ENCODE measurements at places on chromosomes 1 and 21.

GRCh38 chr1:84090447-84091245 is 53.4 kb upstream of the PRKACB start:
- no peak for DNase-seq

GRCh38 chr1:229714964-229715603 is 89.0 kb downstream of the URB2 start:
- DNase-seq: no peak

DNA sequence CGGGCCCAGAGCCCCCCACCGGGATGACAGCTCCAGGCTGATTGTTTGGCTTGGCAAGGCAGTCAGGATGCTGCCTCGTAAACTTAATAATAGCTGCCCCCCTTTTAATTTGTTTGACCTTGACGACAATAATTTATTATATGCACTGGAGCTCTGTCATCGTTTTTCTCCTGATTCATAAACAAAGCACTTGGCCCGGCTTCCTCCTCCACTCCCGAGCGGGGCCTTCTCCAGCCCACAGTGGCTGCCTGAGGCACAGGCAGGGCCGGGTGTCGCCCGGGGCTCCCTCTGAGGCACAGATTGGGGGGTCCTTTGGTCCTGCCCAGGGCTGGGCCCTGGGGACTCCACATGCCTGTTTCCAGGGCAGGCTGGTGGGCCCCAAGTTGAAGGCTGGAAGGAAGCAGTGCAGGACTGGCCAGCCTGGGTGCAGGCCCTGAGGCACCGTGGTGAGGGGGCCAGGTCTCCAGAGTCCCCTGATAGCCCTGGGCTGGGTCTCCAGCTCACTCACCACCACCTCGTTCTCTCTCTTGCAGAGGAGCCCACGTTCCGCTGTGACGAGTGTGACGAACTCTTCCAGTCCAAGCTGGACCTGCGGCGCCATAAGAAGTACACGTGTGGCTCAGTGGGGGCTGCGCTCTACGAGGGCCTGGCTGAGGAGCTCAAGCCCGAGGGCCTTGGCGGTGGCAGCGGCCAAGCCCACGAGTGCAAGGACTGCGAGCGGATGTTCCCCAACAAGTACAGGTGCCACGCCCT is 52.0 kb upstream of the ARHGEF16 start:
- DNase-seq: no peak

DNA sequence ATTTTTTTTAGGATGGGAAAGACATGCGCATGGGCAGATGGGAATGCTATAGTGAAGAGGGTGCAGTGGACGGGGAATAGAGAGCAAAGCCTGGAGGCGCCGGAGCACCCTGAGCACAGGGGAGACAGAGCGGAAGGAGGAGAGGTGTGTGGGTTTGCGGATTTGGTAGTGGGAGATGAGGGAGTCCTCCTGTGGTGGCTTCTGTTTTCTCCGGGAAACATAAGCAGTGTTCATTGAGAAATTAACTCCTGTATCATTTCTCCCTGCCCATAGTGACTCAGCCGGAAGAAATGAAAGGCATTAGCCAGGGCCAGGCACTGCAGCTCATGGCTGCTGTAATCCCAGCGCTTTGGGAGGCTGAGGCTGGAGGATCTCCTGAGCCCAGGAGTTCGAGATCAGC is 4.7 kb upstream of the PTPRF start:
- DNase-seq: no peak

DNA sequence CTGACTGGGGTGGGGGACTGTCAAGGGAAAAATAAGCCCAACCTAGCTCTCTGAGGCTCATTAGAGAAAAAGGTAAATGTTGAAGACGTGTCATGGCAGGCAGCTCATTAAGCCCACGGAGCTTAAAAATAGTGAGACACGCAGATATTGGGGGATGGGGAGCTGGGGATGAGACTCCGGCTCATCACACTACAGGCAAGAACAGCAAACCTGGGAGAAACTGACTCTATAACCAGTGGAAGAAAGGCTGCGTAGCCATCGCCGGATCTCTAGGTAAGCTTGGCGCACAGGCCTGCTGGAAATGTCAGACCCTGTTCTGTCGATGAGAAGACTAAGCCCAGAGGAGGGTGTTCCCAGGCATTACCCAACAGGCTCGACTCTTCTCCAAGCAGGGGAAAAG is 78.0 kb downstream of the SYT2 start:
- DNase-seq: no peak

DNA sequence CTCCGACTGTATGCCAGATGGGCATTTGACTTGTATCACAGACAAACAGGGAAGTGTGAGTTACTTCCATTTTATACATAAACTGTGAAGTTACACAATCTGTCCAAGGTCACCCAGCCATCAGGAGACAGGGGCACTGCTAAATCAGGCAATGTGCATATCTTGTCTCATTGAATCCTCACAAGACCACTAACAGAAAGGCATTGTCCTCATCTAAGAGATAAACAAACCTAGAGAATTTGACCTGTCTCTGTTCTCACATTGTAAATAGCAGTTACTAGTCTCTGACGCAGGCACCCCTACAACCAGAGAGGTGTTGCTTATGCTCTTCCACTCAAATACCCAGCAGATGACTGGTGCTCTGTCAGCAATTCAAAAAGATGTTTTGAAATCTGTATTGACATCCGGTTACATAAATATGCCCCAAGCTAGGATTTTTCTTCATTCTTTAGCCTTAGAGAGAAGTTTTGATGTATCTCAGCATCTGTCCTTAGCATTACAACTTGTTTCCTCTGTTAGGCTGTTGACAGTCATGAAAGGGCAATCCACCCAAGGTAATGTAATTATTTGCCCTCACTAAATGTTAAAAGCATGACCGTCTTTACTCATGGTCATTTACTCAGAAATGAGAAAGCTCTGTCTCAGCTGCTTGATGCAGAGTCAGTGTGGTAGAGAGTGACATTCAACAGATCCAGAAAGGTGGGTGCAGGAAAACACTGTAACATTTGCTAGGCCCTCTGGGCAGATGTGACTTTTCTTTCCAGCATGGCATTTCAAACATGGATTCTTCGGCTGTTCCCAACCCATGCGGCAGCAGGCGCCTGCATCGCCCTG is 51.9 kb upstream of the ZNF326 start:
- DNase-seq: no peak

- no peak for DNase-seq
These were observed 14.1 kb upstream of the PLEKHG5 start for GRCh38 chr1:6505367-6506209.

DNA sequence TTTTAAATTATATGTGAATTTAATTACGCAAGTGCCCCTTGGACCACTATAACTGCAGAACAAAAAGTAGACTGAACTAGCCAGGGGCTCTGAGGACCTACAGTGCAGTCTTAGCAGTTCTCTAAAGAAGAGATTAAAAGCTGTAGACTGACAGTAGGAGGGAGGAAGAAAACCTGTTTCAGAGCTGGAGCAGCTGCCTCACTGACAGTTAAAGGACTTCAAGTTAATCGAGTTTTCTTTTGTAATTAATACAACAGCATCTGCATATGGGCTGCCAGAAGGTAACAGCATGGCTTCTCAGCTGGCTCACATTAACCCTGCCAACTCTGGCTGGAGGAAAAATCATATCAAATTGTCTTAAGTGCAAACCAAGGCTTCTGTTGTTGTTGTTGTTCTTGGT is 19.9 kb downstream of the DSTYK start:
- peak; percentile 30 for DNase-seq

DNA sequence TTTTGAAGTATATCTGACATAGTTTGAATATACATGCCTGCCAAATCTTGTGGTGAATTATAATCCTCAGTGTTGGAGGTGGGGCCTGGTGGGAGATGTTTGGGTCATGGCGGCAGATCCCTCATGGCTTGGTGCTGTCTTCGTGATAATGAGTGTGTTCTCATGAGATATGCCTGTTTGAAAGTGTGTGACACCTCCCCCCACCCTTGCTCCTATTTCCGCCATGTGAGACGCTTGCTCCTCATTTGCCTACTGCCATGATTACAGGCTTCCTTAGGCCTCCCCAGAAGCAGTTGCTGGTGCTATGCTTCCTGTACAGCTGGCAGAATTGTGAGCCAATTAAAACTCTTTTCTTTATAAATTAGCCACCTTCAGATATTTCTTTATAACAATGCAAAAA is 436.6 kb upstream of the BEND5 start:
- no peak for DNase-seq

- no peak for DNase-seq
These were observed 117.7 kb downstream of the NPHP4 start for GRCh38 chr1:5874416-5875110.

DNA sequence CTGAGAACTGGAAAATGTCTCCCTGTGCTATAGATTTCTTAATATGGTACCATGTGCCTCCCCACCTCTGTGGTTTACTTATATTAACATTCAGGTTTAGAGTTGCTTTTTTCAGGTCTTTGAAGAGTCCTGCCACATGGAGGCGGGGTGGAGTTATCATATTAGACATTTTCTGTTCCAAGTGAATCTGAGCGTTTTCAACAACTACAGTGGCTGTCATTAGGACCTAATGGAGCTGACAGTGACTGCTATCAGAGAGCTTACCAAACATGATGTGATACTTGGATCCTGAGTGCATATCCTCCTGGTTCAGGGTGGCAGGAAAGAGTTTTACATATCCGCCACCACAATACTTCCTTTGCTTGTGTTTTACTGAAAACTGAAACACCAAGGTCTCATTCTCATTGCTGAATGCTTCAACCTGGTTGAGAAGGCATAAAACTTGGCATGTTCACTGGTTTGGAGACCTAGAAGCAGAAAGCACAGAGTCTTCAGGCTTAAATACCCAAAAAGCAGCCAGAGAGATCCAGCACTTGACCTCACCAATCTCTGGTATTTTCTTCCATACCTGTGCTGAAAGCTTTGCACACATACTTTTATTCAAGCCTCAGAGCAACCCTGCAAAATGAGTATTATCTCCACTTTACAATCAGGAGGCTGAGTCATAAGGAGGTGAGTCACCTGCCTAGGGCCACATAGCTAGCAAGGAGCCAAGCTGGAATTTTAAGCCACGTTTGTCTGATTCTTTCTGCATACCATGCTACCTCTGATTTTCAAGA is 47.4 kb upstream of the OSBPL9 start:
- no peak for DNase-seq

DNA sequence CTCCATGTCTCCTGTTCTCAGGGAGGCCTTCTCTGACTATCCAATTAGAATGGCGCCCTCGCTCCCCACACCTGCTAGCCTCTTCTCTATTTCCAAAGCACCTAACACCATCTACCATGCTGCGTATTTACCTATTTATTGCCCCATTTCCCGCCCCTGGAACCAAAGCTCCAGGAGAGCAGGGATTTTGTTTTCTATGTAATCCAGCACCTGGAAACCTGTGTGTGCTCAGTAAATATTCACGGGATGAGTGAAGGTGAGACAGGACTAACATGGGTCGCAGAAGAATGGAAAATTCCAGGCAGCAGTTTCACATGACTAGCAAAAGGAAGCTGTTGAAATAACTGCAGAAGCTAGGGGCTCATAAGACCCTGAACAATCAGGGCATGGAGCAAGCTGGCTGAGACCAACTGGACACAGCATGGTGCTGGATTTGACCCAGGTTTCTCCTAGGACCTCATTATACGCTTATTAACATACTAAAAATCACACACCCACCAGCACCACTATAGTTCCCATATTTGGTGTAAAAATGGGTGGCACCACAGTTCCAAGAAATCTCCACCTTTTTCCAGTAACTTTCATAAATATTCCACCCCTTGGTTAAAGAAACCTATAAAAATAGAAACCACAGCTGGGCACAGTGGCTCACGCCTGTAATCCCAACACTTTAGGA is 15.1 kb upstream of the TENT5B start:
- DNase-seq: no peak

DNA sequence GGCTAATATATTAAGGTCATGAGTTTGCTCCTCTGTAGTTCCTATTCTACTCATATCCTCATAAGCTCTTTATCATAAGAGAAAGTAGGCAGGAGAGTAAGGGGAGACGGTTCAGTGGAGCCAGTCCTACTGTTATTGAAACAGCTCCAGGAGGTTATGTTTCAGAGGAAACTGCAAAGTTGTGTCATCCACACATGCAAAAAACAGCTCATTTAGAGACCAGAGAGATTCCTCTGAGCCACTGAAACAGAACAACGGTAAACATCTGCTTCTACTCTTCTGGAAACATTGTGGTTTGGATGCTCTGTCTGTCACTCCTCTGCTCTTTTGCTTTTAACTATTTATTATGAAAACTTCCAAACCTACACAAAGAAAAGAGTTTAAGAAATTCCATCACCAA is 66.3 kb upstream of the PPP2R5A start:
- no peak for DNase-seq

GRCh38 chr1:94118013-94118412 is 2.9 kb downstream of the ABCA4 start:
- DNase-seq: no peak

DNA sequence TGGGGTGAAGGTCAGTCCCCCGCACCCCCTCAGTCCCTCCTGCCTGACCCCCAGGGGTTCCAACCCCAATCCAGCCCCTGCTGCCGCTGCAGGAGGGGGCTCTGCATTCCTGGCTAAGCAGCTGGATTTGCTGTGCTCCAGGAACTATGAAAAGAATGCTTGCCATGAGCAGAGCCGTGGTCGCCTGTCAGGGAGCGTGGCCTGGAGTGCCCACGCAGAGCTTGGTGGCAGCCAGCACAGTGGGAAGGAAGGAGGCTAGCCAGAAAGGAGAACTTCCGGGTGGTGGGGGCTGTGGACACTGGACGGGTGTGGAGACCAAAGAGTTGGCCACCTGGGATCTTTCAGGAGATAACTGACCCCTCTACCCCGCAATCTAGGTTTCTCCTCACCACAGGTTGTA is 5.6 kb downstream of the COL8A2 start:
- no peak for DNase-seq

GRCh38 chr1:221435504-221435904 is 306.4 kb downstream of the DUSP10 start:
- DNase-seq: no peak

DNA sequence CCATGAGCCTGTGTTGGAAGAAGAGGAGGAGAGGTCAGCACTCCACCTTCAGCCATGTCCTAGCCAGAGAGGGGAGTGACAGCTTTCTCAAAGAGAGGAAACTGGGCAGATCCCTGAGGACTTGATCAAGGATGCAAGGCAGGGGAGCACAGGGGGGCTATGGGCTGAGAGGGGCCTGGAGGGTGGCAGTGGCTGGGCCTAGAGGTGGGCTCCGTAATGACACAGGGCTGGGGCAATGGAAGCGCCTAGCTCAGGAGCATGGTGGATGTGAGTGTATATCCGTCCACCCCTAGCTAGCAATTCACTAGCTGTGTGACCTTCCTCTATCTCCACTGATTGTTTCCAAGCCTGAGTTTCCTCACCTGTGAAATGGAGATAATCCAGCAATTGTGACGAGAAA is 32.6 kb downstream of the NEK2 start:
- no peak for DNase-seq

DNA sequence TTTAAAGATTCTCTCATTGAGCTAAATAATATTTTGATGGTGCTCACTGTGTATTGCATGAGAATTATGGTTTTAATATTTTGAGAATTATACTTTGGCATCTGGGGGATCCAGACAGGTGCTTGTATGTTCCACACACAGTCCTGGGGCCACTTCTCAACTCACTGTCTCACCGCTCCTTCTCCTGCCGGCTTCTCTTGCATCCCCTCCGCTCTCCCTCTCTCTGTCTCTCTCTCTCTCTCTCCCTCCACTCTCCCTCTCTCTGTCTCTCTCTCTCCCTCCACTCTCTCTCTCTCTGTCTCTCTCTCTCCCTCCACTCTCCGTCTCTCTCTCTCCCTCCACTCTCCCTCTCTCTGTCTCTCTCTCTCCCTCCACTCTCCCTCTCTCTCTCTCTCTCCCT is 32.2 kb upstream of the ZC3H12A start:
- DNase-seq: no peak

- no peak for DNase-seq
These were observed 200.7 kb downstream of the CHRM3 start for GRCh38 chr1:239587066-239587465.

- DNase-seq: no peak
These were observed 204.7 kb upstream of the PROX1 start for GRCh38 chr1:213782941-213783672.

GRCh38 chr1:39529901-39530535 is 38.6 kb downstream of the BMP8A start:
- no peak for DNase-seq

Measured in glutamatergic neuron (in vitro differentiated cells).